Activated T-cell treated with anti-CD3 and anti-CD28 coated beads for 4 hours (primary cell): ENCODE measurements at places on chromosomes 12 and 14.

DNA sequence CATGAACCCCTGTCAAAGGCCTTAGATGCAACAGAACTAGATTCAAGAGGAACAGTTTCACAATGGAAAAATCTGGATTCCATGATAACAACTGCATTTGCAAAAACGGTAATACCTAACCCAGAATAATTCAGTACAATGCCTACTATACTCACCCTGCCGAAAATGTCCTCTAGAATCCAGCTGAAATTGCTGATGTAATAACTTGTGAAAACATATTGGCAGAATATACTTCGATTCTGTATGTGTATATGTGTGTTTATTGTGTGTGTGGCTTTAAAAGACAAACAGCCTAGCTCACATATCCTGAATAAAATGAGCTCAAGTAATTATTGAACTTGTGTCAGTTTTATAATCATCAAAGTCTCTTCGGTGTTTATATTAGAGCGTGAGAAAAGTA, 46.0 kb downstream of the PHLDA1 start:
- DNase-seq: no peak

DNA sequence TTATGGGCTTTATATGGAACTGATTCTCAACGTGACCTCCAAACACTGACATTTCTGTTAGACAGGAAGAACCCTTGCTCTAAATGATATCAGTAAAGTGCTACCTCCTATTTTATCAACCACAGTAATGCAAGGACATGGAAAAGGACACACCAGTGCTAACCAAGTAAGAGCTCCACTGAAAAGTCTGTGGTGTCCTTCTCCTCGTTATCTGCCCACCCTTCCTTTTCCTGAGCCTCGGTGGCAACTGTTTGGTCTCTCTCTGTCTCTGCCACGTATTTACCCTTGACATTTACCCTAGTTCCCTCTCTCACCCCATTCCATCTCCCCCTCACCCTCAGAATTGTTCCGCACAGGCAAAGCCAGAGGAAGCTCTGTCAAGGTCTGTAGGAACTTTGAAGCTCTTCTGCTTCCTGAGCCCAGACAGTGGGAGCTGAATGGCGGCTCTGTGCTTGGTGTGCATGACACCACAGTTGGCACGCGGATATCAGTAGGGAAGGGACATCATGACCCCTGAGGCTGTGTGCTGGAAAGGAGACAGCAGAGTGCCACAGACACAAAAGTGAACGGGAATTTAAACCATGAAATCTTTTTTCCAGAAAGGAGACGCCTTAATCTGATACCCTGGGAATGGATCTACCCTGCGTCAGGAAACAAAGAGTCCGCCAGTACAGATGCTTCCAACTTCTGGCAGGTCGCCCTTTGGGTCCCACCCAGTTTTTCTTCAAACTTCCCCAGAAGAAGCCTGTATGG, 50.8 kb downstream of the NTN4 start:
- DNase-seq: no peak

GRCh38 chr12:106288494-106289195, 13.9 kb upstream of the TCP11L2 start:
- DNase-seq: peak; percentile 9

DNA sequence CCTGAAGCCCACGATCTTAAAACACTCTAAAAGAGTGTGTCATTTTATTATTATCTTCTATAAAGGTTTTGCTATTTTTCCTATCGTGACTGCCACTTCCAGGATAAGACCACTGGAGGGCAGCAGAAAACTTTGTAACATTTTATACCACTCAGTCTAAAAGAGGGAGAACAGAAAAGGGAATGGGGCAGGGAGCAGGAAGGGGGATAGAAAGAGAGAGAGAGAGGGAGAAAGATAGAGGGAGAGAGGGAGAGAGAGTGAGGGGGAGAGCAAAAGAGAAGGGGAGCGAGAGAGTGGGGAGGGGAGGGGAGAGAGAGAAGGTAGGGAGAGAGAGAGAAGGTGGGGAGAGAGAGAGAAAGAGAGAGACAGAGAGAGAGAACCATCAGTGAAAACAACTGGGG, 2.0 kb upstream of the ART4 start:
- DNase-seq: peak; percentile 36

DNA sequence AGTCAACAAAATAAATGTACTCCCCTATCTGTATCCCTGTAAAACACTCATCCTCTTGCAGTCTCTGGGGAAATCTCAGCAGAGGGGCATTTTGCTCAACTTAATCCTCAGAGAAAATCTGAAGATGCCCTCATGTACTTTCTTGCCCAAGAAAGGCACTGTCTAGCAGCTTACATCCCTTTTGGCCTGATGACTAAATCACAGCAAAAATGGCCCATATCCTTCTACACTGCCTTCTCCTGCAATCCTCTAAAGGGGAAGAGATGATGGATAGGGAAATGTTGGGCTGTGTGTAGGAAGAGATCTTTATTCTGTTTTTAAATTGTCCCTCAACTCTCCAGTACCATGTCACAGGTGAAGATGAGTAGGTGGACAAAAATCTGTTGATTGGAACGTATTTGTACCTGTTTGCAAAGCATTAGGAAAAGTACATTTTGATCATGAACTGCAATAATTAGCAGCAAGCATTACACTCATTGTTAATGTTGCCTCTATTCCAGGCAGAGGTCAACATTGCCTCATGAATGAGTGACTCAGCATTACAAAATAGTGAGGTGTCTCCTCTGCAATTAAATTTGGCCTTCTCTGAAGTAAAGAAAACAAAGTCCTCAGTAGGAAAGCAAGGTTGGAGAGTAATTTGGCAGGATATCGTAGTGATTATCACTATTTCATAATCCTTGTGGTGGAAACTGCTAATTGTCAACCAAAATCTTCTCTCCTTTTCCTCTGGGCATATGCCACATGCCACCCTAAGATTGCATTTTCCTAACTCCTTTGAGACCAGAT, 172.4 kb upstream of the CAND1 start:
- no peak for DNase-seq

DNA sequence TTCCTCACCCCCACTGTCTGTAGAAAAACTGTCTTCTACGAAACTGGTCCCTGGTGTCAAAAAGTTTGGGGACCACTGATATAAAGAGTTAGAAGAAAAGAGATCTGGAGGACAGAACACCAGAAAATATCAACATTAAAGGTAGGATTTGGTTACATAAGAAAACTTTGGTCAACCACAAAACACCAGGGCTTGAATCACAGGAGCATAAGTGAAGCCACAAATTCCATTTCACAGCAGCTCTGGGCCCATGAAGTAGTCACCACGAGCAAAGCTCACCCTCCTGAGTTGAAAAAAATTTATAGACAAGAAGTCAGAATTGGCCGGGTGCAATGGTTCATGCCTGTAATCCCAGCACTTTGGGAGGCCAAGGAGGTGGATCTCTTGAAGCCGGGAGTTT, 19.4 kb downstream of the RALGAPA1 start:
- no peak for DNase-seq

DNA sequence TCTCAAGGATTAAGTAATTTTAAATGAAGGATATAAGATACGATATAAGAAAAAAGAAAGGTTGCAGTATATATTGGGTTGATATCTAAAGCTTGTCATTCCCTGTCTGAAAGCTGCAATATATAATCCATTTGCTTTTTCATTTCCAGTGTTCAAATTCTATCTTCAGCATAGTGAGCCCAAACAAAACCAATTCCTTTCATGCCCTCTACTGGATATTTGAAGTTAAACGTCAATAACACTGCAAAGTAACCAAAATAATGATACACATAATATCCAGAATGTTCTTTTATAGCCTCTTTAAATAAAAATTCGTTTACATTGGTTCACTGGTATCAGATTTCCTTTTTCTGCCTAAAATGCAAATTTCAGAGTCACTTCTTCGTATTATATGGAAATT, 64.5 kb upstream of the DAAM1 start:
- DNase-seq: no peak

DNA sequence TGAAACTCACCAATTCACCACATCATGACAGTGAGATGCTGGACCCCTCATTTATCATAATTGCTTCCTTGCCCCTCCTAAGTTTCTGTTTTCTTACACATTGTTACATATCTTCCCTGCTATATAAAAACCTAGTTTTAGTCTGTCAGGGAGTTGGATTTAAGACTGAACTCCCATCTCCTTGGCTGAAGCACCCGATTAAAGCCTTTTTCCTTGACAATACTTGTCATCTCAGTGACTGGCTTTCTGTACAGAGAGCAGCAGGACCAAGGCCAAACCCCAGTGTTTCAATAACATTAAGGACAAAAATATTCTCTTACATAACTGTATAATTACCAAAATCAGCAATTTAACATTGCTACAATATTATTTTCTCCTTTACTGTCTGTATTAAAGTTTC, 928.4 kb downstream of the TMTC2 start:
- DNase-seq: no peak

GRCh38 chr14:28297559-28297958, 469.0 kb upstream of the FOXG1 start:
- no peak for DNase-seq

GRCh38 chr12:87369161-87369560, 660.0 kb downstream of the C12orf50 start:
- no peak for DNase-seq

DNA sequence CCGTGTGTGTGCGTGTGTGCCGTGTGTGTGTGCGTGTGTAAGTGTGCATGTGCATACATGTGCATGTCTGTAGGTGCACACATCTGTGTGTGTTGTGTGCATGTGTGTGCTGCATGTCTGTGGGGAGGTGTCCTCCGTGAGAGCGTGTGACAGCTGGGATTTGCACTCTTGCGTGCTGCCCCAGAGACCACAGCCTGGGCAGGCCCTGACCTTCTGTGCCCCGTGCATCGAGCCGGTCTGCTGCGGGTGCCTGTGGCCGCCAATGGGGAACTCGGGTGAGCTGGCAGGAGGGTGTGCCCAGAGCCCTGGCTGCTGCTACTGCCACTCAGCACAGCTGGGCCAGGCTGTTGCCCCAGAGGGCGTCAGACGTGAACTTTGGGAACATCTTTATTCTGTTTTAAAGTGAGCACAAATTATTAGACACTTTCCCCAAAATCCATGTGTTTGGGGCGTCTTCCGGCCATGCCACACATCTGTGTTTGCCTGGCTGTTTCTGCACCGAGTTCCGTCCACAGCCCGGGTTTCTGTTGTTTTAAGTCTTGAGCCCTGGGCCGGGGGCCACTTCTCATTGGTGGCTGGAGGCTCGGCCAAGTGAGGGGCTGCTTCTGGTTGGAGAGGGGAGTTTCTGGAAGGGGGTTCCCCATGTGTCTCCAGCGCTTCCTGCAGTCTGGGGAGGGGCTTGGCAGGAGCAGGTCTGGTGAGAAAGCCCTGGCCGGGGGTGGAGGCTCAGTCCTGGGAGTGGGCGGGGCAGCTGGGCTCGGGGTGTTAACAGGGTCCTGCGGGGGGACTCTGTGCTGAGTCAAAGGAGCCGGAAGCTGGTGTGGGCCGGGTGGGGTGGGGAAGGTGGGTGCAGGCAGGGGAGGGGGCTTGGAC, 7.6 kb downstream of the CEP170B start:
- no peak for DNase-seq

GRCh38 chr14:37697489-37698121, 102.2 kb downstream of the TTC6 start:
- DNase-seq: no peak

- DNase-seq: no peak
Observed at GRCh38 chr12:4648104-4648500, 749 bp downstream of the AKAP3 start.

- DNase-seq: no peak
Observed at GRCh38 chr12:110109037-110109836, 14.9 kb upstream of the IFT81 start.

- DNase-seq: no peak
Observed at GRCh38 chr12:6548556-6548955, 7.3 kb downstream of the IFFO1 start.

GRCh38 chr12:66340131-66340530, 37.8 kb downstream of the HELB start:
- no peak for DNase-seq

DNA sequence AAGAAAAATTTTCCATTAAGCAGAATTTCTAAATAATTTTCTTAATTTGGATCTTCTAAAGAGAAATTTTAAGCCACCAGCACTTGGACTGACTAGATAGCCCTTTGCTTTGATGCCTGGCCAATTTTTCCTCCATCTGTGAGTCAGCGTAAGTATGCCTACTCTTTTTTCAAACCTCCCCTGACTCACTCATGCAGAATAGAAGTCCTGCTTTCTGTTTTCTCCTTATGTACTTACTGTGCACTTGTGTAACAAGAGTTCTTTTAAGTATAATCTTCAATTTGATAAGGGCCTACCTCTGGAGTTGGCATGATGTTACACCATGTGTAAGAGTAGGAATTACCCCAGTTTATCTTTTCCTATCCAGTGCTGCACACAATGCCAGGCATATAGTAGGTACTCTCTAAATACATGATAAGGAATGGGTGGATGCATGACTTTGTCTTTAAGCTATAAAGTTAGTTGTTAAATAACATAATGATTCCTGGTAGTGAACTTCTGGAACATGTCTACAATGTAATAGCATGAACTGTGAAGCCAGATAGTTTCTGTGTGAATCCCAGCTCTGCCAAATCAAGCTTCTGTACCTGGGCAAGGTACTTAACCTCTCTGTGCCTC, 329.6 kb downstream of the TMTC2 start:
- DNase-seq: no peak

- no peak for DNase-seq
Observed at GRCh38 chr12:93407054-93407962, 29.6 kb downstream of the NUDT4 start.

- no peak for DNase-seq
Observed at GRCh38 chr12:107296681-107297089, 203.3 kb upstream of the CRY1 start.

DNA sequence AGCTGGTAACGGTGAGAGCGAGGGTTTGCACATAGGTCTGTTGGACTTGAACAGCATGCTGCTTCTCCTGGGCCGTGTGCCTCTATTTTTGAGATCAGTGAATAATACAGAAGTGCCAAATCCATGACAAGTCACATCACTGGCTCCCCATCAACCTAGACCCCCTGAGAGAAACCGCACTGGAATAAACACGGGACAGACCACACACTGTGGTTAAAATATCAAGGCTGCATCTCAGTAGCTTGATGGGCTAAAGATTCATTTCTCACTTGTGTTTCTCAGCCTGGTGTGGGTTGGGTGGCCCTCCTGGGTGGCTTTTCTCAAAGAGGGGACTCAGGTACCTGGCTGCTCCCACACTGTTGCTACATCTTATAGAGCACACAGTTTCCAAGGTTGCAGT, 191.0 kb downstream of the DICER1 start:
- DNase-seq: no peak

GRCh38 chr12:114858388-114859146, 174.6 kb upstream of the TBX3 start:
- no peak for DNase-seq

DNA sequence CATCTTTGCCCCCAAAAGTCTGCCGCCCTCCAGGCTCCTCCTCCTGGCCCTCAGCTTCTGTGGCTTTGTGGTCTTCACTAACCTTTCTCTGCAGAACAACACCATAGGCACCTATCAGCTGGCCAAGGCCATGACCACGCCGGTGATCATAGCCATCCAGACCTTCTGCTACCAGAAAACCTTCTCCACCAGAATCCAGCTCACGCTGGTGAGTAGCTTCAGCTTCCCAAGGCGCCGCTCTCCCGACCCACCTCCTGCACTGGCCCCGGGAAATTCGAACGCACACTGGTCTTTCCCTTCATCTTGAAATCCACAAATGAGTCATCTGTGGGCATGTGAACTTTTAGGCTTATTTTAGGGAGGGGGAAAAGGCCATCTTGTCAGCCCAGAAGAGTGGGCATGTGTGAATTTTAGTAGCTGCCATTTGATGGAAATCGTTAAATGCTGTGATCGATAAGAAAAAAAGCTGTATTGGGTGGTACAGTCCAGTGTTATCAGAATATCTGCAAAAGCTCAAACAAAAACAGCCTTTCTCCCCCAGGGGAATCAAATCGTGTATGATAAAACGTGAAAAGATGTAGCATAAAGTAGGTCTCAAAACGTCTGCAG, 700 bp downstream of the SLC35E3 start:
- DNase-seq: peak; percentile 2
